ENCODE measurements at places on chromosomes 5 and 9.

DNA sequence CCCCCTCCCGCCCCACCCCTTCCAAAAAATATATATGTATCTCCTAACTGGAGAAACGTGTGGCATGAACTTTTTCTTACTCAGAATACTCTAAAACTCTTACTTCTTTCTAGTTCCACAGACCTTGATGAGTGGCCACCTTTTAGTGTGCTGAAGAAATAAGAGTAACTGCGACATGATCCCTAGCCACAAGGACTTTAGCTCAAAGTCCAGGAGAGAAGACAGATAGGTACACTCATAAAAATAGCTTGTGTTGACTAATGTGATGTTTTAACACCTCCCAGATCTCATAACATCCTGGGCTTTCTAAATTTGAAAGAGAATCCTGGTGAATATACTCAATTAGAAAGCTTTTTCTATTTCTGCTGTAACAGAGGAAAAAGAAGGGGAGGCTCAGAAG is 1005.0 kb upstream of the DMAC1 start:
- DNase-seq, result no peak

DNA sequence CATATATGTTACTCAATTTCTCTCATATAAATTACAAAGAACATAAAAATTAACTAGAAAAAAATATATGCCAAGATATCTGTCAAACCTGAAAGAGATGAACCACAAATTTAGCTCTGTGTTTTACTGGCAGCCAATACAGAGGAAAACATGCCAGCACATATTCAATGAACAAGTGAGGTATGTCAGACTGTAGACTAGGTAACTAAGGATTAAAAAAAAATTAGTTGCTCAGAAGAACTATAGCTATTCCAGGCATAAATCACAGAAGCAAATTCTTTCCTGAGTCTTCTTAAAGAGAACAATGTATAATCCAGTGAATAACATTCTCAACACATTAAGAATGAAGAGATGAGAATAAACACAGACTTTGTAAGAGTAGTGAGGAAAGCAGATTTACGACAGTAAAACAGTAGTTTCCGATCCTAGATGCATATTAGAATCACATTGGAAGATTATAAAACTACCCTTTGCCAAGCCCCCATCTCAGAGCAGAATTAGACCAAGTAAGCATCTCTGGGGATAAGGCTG is 20.6 kb upstream of the CAAP1 start:
- no peak for DNase-seq

GRCh38 chr5:172593721-172594235 is 47.3 kb upstream of the NEURL1B start:
- DNase-seq, result no peak

DNA sequence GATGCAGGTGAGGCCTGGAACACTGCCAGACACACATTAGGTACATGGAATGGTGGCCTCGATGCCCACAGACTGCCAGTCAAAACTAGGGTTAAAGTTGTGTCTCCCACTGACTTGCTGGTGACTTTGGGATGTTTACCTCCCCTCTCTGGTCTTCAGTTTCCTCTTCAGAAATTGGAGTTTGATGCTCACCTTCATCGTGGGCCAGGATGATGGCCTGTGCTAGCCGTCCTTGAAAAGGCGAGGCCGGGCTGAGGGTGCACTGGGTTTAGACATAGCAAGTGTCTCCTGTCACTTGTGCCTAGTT is 49.0 kb upstream of the FOXE1 start:
- no peak for DNase-seq

GRCh38 chr9:18233311-18233710 is 240.6 kb upstream of the ADAMTSL1 start:
- DNase-seq, result no peak

DNA sequence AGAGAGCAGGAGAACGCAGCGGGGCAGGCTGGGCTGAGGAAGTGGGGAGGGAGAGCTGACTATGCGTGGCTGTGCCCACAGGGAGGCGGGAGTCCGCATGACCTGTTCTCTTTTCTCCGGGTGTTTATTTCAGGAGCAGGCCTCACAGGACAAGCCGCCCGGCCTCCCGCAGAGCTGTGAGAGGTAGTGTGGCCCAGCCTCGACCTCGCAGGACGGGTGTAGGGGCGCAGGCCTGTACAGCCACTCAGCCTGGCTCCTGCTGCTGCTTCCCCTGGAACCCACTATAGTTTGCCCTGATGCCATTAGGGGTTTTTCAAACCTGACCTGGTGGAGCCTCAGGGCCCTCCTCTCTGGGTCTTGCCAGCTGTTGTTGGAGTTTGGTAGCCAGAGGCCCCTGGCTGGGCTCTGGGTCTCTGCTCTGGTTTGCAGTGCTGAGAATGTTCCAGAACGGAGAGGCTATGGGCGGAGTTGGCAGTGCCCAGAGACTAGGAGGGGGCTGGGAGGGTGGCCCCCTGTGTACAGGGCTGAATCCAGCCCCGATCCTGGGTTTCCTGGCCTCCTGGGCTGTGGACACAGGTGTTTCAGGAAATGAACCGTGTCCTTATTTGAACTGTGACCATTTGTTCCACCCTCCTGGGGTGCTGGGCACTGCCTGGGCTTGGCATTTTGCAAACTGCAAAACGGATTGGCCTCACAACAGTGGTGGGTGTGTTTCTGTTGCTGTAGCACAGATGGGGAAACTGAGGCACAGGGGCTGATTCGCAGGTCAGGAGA is 78.8 kb downstream of the WNK2 start:
- peak; percentile 8 for DNase-seq

DNA sequence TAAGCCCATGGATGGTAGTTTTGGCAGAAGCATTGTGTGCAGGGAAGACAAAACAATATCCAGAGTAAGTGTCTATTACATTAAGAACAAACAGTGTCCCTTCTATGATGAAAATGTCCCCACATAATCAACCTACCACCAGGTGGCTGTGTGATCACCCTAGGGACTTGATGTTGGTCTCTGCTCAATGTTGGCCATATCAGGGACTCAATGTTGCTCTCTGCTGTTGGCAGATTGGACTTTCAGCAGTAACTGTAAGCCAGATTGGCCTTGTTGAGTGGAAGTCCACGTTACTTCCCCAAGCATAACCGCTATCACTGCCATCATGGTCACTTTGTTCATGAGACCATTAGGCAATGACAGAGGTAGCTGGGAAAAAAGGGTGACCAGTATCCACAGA is 52.8 kb upstream of the PRSS3 start:
- no peak for DNase-seq

GRCh38 chr5:76831110-76831452 is 12.3 kb downstream of the F2RL1 start:
- DNase-seq, result no peak

DNA sequence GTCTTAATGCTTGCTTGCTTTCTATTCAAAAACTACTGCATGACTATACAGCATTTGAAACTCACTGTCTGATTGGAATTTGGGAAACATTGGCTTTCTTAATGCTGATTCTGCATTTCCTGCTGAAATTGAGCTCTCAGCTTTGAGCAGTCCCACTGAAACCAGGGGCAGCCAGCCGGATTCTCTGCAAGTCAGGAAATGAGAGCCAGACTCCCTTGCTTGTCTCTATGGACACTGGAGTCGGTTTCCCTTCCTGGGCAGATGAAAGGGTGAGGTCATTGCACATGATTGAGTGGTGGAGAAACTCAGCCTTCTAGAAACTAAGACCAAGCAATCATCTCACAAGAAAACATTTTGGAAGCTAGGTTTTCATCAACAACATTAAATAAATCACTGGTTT is 119.7 kb upstream of the SPATA31C2 start:
- no peak for DNase-seq

Measured in activated B cell treated with CpG ODN at 0.5 μM for 24 hours (primary cell).